ENCODE measurements at places on chromosomes 12 and 14.

GRCh38 chr12:30939234-30939633, 12.7 kb downstream of the TSPAN11 start:
- no peak for DNase-seq

DNA sequence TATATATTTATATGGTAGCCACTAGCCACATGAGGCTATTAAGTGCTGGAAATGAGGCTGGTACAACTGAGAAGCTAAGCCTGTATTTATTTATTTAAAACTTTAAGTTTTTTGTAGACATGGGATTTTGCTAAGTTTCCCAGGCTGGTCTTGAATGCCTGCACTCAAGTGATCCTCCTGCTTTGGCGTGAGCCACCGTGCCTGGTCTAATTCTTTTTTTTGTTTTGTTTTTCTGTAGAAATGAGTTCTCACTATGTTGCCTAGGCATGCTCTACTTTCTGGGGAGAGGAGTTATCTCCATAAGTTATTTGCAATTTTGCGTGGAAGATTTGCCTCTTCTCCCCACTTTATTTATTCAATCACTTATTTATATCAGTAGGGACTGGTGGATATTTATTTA, 4.8 kb upstream of the SNRNP35 start:
- DNase-seq, result no peak

GRCh38 chr12:27927347-27927746, 45.2 kb downstream of the PTHLH start:
- no peak for DNase-seq

DNA sequence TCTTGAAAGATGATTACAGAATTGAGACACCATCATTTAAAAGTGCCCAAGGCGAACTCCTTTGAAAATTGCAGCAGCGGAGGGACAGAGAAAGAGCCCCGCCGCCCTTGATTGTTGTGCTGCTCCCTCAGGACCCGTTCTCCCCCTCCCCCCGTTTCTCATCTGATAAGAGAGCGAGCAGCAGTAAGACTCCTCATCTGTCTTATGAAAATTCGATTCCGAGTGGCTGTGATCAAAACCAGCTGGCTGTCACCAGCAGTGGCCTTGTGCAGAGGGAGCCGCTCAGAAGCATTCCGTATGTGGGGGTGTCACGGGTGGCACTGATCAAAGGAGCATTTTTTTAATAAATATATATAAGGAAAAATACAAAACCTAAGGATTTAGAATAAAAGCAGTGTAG, 78.0 kb upstream of the GPATCH2L start:
- no peak for DNase-seq

GRCh38 chr14:93751946-93752655, 36.2 kb downstream of the PRIMA1 start:
- DNase-seq, result no peak

GRCh38 chr12:9888665-9889273, 7.5 kb downstream of the KLRF2 start:
- no peak for DNase-seq

- DNase-seq, result no peak
These were observed 101.7 kb upstream of the PARP11 start for GRCh38 chr12:3974883-3975282.

GRCh38 chr12:122844366-122844971, 9.2 kb downstream of the HIP1R start:
- no peak for DNase-seq

GRCh38 chr14:61488417-61489401, 167.3 kb downstream of the PRKCH start:
- no peak for DNase-seq

GRCh38 chr14:59272633-59273032, 84.2 kb downstream of the DAAM1 start:
- no peak for DNase-seq

GRCh38 chr12:77685112-77685511, 145.6 kb upstream of the NAV3 start:
- DNase-seq, result no peak

GRCh38 chr14:59283361-59283760, 94.9 kb downstream of the DAAM1 start:
- DNase-seq, result no peak

DNA sequence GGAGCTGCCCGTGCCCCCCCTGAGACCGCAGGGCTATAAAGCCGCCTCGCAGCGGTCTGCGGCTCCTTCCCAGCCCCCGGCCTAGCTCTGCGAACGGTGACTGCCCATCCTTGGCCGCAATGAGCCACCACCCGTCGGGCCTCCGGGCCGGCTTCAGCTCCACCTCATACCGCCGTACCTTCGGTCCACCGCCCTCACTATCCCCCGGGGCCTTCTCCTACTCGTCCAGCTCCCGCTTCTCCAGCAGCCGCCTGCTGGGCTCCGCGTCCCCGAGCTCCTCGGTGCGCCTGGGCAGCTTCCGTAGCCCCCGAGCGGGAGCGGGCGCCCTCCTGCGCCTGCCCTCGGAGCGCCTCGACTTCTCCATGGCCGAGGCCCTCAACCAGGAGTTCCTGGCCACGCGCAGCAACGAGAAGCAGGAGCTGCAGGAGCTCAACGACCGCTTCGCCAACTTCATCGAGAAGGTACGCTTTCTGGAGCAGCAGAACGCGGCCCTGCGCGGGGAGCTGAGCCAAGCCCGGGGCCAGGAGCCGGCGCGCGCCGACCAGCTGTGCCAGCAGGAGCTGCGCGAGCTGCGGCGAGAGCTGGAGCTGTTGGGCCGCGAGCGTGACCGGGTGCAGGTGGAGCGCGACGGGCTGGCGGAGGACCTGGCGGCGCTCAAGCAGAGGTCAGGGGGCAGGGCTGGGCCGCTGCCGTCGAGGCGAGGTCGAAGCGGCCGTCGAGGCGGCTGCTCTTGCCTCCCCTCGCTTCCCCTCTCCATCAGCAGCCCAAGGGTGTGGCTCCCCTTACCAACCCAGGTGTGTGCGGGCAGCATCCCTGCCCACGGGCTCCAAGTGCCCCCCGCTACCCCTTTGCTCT, at the start of gene PRPH:
PRPH (plus strand) TSS at position 66 of the 855 bp plus-strand sequence; CDS start at position 120, 54 bp downstream.
- DNase-seq, result peak; percentile 49

DNA sequence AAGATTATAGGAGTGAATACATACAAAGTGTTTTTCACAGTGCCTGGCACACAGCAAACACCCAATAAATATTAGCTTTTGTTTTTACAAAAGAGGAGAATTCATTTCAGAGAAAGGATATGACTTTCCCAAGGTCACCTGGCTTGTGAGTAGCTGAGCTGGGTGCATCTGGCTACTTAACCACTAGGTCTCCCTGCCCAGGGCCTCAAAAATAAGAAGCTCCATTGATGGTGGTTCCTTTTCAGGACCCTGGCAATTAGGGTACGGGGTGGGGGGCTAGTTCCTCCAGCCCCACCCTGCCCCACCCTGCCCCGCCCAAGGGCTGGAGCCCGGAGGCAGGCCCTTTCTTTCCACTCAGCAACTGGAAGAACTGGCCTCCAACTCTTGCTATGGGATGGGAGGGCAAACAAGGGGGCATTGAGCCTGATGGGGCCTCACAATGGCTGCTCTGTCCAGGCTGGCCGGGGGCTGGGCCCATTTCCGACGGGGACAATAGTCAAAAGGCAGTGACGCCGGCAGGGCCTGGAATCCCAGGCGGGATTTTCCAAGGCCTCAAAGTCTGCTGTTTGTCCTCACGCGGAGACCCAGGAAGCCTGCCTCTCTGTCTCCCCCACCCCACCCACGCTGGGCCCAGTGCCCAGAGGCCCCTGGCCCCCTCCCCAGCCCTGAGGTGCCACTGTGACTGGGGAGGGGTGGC, 8.2 kb upstream of the ATG101 start:
- no peak for DNase-seq

DNA sequence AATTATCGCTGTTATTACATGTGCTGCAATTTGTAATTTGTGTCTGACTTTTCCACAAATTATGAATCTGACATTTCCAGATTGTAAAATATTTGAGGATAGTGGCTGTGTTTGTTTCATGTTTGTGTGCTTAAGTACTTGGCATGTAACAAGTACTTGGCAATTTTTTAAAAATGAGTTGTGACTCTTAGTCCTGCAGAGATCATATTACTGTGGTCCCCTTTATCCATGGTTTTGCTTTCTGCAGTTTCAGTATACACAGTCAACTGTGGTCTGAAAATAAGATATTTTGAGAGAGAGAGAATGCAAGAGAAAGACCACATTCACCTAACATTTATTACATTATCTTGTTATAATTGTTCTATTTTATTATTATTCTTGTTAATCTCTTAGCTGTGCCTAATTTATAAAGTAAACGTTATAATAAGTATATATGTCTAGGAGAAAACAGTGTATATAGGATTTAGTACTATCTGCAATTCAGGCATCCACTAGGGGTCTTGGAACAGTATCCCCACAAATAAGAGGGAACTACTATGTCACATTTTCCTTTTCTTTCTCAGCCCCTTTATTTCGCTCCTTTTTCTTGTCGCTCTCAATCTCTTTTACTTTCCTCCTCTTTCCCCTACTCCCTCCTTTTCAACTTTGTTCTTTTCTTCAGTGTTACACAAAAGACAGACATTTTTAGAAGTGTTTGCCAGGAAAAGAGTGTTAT, 176.1 kb downstream of the FUT8 start:
- no peak for DNase-seq

DNA sequence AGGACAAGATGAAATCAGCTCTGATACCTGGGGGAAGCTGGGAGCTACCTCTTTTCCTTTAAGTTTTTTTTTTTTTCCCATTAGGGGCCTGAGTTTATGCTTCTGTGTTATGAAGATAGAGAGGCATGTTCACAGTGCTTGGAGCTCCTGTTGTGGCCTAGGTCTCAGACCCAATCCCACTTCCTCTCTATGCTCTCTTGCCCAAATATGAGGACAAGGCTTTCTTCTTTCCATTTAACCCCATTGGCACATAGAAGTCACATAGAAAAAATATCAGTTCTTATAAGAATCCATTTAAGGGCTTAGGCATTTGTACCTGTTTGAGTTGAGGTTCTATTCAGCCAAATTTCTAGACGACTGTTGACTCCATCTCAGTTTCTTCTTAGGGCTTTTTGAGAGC, 12.6 kb downstream of the MRPS35 start:
- no peak for DNase-seq

GRCh38 chr14:55136241-55136640, 7.2 kb downstream of the LGALS3 start:
- no peak for DNase-seq

GRCh38 chr12:131929581-131930456, 743 bp downstream of the PUS1 start:
- peak; percentile 61 for DNase-seq

- DNase-seq, result no peak
These were observed 48.2 kb downstream of the PLEKHA5 start for GRCh38 chr12:19177754-19178153.

DNA sequence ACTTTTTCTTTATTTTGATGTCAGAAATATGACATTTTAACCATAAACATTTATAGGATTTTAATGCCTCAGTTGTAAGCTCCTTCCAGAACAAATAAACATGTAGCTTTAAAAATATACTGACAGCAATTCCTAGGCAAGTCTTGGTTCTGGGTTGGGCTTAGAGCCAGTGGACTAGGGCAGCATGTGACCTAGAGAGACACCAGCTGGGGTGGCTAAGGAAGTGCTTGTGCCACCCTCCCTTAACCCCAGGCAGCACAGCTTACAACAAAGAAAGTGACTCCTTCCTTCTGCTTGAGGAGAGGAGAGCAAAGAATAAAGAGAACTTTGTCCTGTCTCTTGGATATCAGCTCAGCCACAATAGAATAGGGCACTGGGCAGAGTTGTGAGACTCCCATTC, 61.6 kb upstream of the KTN1 start:
- DNase-seq, result no peak

DNA sequence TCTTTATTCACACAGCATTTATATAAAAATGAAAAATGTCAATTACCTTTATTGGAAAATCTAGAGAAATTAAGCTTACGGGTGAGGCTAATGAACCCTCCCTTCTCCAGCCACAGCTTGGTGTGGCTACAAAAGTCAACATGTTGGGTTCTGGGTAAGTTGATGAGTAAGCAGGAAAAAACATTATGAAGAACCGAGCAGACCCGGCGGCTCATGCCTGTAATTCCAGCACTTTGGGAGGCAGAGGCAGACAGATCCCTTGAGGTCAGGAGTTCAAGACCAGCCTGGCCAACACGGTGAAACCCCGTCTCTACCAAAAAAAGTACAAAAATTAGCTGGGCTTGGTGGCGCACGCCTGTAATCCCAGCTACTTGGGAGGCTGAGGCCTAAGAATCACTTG, 10.9 kb downstream of the NAA25 start:
- no peak for DNase-seq

GRCh38 chr12:48182631-48183030, 813 bp upstream of the CCDC184 start:
- no peak for DNase-seq

DNA sequence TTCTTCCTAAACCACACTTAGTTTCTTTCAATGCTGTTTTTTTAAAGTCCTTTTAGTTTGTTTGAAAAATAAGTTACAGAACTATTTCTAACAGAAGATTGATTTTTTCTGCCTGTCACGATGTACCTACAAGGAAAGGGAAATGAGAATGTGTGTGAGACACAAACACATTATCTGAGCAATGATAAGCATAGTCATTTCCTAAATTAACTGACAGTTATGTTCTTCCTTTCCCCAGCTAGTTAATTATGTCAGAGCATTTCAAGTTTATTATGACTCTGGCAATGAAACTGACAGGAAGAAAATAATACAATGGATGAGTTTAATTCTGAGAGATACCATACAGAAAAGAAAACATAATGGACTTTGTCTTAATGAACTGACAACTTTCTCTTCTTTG, 21.3 kb upstream of the LDHB start:
- no peak for DNase-seq

- no peak for DNase-seq
These were observed 53.3 kb upstream of the STXBP6 start for GRCh38 chr14:25103271-25103670.

DNA sequence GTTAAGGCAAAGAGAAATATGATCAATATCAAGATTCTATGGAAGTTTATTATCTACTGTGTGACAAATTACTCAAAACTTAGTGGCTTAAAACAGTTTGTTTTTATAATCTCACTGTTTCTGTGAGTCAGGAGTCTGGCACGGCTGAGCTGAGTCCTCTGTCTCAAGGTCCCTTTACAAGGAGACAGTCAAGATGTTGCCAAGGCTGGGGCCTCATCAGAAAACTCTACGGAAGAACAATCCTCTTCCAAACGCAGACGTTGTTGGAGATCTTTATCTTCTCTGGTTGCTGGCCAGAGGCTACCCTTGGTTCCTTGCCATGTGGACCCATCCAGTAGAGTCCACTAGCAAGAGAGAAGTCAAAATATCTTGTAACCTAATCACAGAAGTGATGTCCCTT, 100.6 kb upstream of the CCND2 start:
- no peak for DNase-seq

GRCh38 chr12:73180734-73181133, 908.6 kb downstream of the TRHDE start:
- no peak for DNase-seq

DNA sequence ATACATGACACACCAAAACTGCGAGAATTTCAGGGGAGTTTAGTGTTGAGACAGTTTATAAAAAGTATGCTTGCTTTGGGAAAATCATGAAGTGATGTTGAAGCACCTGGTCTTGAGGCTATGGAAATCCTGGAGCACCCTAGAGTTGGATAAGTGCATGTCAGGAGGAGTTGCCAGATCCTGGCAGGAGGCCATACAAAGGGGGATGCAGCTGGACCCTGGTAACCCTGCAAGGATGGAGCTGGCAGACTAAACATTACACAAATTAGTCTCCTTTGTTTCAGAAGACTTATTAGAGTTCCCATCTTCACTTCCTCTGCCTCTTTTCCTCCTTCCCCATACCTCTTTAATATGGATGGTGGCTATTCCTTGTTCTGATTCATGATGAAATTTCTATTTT, 907.0 kb downstream of the BCL11B start:
- no peak for DNase-seq

GRCh38 chr12:80173083-80173864, 73.9 kb downstream of the OTOGL start:
- no peak for DNase-seq
